Stimulated activated CD4-positive, alpha-beta T cell treated with anti-CD3 and anti-CD28 coated beads, TNF-alpha, amount 100 ng/mL, for 24 hours (primary cell): ENCODE measurements at places on chromosomes 7 and 10.

GRCh38 chr10:118272149-118272721 lies 69.9 kb downstream of the FAM204A start:
- DNase-seq: no peak

- peak; percentile 18 for DNase-seq
These were observed 53.6 kb downstream of the PYROXD2 start for GRCh38 chr10:98361131-98362025.

DNA sequence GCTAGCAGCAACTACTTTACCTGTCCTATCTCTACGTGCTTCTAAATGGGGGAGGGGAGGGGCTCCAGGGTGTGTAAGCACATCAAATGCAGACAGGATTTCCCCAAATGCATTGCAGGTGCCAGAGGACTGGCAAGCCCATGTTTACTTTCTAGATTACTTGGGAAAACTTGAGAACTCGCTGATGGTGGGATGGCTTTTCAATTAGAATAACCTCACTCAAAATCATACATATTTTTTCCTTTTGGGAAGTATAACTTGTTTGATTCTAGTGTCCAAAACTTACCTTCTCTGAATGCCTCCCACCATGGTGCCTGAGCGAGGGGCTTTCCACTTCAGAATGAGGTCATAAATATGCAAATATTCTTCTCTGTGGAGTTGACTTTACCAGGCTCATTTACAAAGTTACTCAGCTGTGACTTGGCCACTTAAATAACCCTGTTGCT lies 191.3 kb upstream of the RHOBTB1 start:
- DNase-seq: no peak

DNA sequence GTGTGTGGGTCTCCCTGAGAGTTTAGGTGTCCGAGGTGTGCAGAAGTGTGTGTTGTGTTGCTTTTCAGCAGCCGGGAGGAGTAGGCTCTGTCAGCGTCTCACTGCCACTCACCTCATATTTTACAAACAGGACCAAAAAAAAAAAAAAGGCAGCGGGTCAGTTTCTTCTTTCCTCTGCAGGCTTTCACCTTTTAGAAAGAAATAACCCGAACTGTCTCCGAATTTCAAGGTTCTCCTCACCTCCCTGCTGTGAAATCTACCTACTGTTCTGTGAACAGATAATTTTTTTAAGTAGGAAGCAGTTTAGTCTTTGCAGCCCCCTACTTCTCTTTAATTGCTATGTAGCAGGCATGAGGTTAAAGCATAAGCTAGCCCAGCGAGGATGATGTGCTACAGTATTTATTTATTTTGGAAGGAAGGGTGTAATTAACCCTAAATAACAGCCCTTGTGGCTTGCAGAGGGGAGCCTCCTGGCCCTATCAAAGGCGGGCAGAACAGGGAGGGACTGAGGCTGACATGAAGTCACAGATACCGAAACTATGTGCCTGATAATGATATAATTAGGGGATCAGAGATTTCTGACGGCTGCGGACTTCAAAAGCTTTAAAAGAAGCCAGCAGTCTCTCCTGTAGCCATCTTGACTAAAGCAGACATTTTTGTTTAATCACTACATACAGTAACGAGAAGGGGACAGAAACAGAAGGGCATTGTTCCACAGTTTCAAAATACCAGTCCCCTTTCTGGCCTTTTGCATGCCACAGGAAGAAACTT lies 1.6 kb downstream of the BAMBI start:
- DNase-seq: no peak

GRCh38 chr7:124276005-124276622 lies 243.2 kb upstream of the TMEM229A start:
- DNase-seq: no peak

GRCh38 chr7:131074585-131074984 lies 253.1 kb upstream of the MKLN1 start:
- no peak for DNase-seq

GRCh38 chr7:116786791-116787443 lies 75.5 kb upstream of the CAPZA2 start:
- DNase-seq: no peak

- DNase-seq: no peak
These were observed 6.3 kb downstream of the GHRHR start for GRCh38 chr7:30970074-30970473.

GRCh38 chr7:138072726-138073125 lies 3.5 kb upstream of the AKR1D1 start:
- no peak for DNase-seq

GRCh38 chr7:150778738-150779301 lies 21.3 kb downstream of the TMEM176B start:
- DNase-seq: peak; percentile 48

DNA sequence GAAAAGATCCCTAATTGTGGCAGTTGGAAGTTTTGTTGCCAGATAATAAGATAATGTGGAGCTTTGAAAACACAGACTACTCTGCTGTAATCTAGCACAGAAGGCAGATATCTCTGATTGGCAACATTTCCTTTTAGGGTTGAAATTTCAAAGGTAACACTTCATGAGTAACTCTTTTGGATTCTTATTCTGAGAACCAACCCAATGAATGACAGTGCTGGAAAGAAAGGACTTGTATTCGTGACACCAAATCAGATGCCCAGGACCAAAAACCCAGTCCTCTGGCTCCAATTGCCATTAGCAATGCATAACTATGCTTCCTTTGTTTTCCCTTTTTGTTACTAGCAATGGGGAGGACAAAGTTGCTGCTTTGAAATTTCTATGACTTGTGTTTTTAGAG lies 41.0 kb upstream of the ELMO1 start:
- no peak for DNase-seq

DNA sequence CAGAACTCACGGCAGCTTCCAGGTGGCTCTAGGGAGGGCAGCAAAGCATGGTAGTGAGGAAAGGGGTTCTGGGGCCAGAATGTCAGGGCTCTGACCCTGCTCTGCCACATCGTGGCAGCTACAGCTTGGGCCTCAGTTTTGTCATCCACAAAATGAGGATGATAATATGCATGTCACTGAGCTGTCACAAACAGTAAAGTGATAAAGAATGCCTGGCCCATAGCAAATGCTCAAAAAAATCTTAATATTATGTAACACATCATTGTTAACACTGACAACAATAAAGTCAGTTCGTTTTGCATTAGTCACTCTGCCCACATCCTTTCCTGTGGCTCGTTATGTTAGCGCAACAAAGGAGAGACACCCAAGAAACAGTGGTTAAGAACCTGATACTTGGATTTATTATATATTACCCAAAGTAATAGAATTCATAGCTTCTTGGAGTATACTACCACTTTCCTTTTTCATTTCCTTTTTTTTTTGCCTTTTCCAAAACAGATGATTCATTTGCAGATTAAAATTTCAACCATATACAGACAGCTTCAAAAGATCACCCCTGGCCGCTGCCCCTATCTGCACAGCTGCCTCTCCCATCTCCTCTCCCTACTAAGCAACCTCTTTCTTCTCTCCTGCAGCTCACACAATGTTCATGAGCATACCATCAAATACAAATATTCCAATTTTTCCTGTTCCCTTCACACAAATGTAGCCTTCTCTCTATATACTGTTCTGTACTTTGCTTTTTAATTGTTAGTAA lies 45.5 kb upstream of the DDC start:
- DNase-seq: peak; percentile 25

DNA sequence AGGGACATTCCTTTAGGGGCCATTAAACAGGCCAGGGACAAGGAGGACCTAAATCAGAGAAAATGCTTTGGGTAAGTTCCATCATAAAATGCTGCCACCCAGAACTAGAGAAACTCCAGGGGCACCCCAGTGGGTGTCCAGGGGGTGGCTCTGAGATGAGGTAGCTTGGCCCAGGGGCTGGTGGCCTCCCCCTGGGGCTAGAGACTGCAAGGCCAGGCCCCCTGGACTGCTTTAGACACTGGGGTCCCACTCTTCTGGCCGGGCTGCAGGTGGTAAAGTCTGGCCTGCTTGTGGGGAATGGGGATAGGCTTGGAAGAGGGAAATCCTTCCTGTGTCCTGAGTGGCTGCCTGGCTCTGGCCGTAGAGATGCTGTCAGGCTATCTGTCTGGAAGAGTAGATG lies 169.6 kb upstream of the PODXL start:
- no peak for DNase-seq
